Kidney tubule cell (primary cell): ENCODE measurements at places on chromosomes 4 and X.
A peak's percentile ranks its signal among the peaks of the same experiment; 100 is the strongest.

DNA sequence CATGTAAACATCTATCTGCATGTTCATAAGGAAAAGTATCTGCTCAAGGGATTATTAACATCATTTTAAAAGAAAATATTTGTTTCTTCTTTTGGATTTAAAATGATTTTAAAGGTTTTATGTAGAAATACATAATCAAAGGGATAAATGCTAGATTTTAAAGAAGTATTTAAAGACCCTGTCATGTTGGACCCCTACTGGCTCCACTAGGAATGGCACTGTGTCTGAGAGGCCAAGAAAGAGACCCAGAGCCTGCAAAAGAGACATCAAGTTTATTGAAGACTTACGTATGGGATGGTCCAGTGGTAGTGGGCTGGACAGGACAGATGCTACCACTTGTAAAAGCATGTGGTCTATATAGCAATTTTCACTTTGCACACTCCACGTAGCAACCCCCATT is 78.7 kb upstream of the PCDH18 start:
- DNase-seq, result no peak

DNA sequence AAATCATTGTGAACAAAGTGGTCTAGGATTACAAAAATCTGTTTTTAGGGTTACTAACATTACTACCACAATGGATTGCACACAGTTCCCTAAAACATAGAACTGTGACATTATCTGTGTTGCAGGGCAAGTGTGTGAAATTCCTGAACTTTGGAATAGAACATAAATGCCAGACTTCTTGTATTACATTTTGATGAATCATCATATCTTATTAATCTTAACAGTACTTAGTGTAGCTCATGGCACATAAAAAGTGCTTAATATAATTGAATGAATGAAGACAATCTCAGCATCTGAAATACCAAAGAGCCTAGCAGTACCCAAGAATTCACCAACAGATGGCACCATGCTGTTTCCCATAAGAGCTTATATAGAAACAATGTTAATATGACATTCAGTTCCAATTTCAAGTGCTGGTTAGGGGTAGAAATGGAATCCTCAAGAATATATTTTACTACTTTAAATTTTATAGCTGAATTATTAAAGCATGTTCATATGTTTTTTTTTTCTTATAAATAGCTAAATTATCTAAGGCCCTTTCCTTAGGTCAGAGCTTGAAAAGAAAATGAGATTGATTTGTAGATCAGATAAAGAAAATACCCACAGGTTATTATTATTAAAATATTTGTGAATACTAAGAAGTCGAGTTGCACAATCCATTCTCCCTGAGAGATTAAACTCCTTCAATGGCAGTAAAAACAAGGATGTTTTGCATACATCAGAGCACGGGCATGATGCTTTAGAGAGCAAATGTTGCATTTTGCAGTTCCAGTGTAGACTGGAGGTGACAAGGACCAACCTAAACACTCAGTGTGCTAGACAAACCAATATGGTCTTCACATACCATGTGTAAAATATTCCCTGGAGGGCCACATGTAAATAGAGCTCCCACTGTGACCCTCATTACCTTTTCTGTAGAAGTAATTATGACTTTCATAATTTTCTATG is 25.7 kb upstream of the SHISA3 start:
- DNase-seq, result peak; percentile 61

DNA sequence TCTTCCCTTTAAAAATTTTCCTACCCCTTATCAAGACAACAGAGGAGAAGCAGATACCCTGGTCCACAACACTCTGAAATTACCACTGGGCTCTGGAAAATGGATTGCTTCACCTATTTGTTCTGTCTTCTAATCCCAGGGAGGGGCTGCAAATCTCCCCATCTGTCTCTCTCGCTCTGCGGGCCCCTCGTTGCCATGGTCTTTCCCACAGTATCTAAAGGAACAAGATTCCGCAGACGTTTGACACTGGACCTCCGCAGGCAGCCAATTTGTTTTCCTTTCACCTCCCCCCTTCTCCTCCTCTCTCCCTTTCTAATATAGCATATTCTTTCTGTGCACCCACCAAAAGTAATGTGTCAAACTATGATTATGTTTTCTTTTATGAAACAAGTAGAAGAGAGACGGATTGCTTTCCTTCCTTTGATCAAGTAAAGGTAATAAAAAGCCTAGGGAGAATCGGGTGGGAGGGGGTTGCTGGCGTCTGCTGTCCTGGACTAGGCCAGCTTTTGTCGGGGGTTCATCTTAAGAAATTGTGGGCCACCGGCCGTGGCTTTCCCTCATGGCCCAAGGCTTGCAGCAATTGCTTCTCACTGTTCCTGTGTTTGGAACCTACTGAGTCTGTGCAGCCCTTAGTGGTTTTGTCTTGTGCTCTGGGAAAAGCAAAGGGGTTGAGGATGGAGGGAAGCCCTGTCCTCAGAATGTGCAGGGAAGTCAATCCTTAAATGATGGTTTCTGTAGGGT is 81.0 kb downstream of the MGST2 start:
- DNase-seq, result no peak

DNA sequence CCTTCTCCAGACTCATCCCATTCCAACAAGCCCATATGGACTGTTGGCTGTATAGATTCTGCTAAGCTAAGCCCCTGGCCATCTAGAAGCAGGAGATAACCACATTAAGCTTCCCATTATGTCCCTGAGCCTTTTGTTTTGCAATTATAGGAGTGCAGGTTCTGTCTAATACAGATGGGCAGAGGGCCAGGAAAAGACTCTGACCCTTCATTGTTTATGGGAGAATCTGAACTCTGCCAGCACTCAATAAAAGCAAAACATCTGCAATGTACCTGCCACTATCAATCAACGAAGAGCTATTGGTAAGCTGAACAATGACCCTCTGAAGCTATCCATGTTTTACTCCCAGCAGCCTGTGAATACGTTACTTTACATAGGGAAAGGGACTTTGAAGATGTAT is 207.3 kb upstream of the CLNK start:
- no peak for DNase-seq

- no peak for DNase-seq
Observed at GRCh38 chrX:13774696-13775095, 40.1 kb downstream of the OFD1 start.

- DNase-seq, result no peak
Observed at GRCh38 chrX:135652602-135653001, 60.8 kb upstream of the CT45A1 start.

- no peak for DNase-seq
Observed at GRCh38 chrX:18098763-18099162, 121.9 kb downstream of the BEND2 start.

GRCh38 chr4:107666134-107666533 is 53.9 kb downstream of the PAPSS1 start:
- DNase-seq, result peak; percentile 16

- no peak for DNase-seq
Observed at GRCh38 chr4:181536196-181536746, 706.9 kb upstream of the TENM3 start.

GRCh38 chrX:24741330-24741729 is 47.6 kb downstream of the POLA1 start:
- no peak for DNase-seq
